Stimulated activated naive CD4-positive, alpha-beta T cell (primary cell): ENCODE measurements at places on chromosomes 16 and 17.
A peak's percentile ranks its signal among the peaks of the same experiment; 100 is the strongest.

- peak; percentile 79 for DNase-seq
Observed at GRCh38 chr16:2486645-2487516, 12.0 kb downstream of the TBC1D24 start.

DNA sequence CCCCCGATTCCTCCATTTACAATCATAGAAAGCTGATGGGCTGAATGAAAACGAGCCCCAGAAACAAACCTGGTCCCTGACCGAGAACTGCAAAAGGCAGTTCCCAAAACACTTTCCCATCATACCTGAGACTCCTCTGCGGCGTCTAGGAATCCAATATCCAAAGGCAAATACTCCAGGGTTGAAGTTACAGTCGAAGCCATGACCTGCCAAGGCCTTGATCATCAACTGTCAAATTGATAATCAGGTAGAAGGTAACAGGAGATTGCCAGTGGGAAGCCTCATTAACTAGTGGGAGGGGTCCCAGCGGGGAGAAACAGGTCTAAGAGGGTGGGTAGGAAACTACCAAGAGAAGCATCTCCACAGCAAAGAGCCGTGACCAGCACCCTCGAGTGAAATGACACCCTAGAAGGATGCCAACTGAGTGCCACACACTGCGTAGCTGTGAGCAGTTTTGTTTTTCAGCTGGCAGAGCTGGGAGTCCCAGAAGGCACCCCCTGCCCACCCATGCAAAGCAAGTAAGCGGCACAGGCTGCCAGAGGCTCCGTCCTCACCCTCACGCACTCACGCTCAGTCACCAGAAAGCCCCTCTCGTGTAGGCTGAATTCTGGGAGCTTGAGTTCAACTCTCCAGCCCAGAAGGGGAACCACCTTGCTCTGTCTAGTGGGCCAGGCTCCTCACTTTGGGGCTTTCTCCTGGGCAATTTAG, 146.1 kb downstream of the GAS7 start:
- DNase-seq: no peak

GRCh38 chr17:40123811-40124114, 2.0 kb downstream of the MSL1 start:
- DNase-seq: no peak

DNA sequence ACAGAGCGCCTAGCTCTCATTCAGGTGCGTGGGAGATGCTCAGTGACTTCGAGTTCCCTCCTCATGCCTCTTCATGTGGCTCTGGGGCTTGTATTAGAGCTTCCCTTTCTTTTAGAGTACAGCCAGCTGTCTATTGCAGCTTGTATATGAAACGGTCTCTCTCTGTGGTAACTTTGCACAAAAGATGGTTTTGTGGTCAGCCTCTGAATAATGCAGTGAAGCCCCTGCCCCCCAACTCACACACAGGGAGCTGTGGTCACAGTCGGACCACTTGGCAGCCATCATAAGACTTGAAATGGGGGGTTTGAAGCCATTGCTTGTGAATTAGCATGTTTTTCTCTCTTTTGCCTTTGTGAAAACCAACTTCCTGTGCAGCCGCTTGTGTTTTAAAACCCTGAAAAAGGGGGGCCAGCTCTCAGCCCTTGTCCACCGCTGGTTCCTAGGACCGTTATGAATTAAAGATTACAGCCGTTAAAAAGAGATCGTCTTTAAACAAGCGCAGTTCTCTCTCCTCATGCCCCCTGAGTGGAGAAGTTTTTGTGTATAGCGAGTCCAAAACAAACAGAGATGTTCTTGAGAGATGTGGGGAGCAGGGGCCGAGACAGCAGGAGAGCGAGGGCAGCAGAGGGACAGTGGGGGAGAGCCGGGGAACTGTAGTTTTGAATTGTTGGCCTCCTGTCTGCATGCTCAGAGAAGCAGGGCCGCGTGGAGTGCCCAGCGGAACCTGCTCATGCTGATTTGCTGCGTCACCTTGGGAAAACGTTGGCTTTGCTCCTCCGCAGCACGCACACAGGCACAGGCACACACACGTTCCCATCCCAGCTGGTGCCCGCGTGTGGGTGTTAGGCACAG, 199.0 kb downstream of the MSI2 start:
- DNase-seq: no peak

DNA sequence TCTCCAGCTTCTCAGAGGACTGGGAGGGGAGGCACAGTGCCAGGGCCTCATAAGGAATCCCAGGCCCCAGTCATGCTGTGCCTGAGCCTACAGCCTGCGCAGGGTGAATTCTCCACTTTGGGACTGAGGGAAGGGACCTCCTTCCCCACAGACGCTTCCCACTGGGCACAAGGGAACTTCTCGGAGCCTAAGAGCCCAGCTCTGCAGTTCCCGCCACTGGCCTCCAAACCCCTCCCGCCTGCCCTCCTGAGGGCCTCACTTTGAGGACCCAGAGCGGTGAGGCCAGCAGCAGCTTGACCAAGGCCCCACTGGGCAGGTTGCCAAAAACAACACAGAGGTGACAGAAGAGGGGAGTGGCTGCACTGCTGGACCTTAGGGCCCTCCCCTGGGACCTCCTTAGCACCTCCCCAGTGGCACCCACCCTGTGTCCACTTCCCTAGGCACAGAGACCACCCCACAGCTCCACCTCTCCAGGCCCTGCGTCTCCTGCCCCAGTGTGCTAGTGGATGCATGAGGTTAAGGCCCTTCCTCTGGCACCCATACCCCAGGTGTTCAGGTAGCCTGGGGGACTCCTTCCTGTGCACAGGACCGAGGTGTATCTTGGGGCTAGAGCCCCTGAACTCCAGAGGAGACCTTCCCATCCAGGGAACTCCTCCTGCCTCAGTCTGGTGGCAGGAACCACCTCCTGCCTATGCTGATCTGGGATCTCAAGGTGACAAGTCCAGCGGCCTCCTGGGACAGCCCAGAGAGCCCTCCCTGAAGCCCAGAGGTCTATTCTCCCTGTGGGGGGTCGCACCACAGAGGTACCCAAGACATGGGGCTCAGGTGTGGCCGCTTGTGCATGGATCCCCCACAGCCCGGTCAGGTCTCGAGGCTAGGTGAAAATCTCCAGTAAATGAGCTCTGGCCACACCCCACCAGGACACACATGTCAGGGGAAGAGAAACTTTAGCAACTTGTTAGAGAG, 3.4 kb downstream of the CASKIN2 start:
- no peak for DNase-seq

GRCh38 chr16:85395913-85396878, 216.9 kb upstream of the GSE1 start:
- no peak for DNase-seq

DNA sequence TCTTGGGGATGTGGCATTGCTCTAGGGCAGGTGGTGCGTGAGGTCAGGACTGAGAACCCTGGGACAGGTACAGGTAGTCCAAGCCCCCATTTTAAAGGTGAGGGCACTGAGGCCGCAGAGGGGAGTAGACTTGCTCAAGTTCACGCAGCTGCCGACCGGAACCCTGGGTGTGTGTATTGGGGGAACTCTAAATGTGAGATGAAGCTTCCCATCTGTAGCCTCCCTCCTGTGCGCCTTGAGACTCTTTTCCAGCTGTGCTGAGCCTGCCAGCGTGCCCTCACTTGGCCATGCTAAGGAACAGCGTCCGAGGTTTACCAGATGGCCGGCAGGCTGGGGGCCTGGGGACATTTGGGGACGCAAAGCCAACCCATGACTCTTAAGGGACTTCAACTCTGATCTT, 79.0 kb upstream of the CDC42EP4 start:
- no peak for DNase-seq

GRCh38 chr17:78953356-78954350, 26.1 kb downstream of the LGALS3BP start:
- no peak for DNase-seq
